ENCODE measurements at places on chromosomes 7 and 10. TPM values are rescaled to one million over a fixed set of nuclear protein-coding genes. Genes with fewer than 3 reads are reported as not detected.

GRCh38 chr10:122492999-122493481 lies 31.7 kb downstream of the HTRA1 start:
- no peak for DNase-seq

FZD1 gene
- total RNA-seq = 0.06 TPM

DNA sequence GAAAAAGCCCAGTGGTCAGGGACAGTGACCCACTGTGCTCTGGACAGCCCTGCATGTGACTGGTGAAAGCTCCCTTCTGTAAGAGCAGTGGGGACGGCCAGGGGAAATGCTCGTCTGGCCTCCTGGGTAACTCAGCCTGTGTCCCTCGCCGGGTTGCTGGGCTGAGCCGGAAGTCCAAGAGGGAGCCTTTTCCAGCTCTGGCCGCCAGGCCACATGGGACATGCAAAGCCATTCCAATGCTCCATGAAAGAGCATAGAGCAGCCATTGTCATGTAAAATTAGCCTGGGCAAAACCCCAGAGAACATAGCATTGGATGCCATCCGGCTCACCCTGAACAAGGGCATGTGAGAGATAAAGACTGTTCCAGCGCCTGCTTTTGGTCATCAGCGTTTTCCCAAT lies 64.9 kb upstream of the ADRB1 start:
- DNase-seq = no peak

- DNase-seq = no peak
These were observed 7.6 kb downstream of the ASB15 start for GRCh38 chr7:123608991-123609882.

GRCh38 chr10:6348096-6348874 lies 145.6 kb downstream of the PFKFB3 start:
- peak; percentile 72 for DNase-seq

GRM3 gene
- total RNA-seq = not detected

PLEKHS1 gene
- total RNA-seq = not detected

- no peak for DNase-seq
These were observed 10.7 kb upstream of the RNF32 start for GRCh38 chr7:156629873-156630272.

- no peak for DNase-seq
These were observed 21.8 kb upstream of the DGKB start for GRCh38 chr7:14924398-14924797.

PON1 gene
- total RNA-seq = not detected

DNA sequence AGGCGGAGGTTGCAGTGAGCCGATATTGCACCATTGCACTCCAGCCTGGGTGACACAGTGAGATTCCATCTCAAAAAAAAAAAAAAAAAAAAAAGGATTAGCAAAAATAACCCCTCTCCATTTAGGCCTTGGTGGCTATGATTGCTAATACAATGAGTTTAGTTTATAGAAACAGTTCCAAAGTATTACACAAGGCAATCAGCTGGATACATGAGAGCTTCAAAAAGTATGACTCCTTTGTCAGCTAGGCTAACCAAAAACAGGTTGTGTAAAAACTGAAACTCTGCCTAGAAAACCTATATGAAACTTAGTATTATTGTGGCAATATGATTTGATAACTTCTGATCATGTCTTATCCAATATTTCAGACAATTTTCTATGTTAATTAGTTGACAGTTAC lies 57.2 kb downstream of the SUGCT start:
- DNase-seq = no peak

DNA sequence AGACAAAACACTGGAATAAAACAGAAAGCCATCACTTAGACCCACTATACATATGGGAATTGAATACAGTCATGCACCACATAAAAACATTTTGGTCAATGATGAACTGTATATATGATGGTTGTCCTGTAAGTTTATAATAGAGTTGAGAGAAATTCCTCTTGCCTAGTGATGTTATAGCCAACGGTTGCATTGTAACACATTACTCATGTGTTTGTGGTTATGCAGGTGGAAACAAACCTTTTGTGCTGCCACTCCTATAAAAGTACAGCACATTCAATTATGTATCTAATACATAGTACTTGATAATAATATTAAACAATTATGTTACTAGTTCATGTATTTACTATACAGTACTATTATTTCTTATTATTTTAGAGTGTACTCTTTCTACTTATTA lies 381.2 kb upstream of the MBL2 start:
- DNase-seq = no peak

BTBD16 gene
- total RNA-seq = not detected

DNA sequence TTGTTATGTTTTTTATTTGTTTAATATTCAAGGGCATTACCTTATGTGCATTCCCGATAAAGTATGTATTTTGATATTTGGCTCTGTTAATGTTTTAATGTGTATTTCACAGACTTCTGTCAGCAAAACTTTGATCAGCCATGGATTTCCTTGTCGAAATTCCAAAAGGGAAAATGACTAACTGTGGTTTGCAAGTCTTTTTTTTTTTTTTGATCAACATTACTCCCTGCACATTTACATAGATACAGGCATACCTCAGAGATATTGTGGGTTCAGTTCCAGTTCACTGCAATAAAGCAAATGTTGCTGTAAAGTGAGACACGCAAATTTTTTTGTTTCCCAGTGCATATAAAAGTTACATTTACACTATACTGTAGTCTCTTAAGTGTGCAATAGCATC lies 351.9 kb downstream of the CXCL12 start:
- no peak for DNase-seq

DNA sequence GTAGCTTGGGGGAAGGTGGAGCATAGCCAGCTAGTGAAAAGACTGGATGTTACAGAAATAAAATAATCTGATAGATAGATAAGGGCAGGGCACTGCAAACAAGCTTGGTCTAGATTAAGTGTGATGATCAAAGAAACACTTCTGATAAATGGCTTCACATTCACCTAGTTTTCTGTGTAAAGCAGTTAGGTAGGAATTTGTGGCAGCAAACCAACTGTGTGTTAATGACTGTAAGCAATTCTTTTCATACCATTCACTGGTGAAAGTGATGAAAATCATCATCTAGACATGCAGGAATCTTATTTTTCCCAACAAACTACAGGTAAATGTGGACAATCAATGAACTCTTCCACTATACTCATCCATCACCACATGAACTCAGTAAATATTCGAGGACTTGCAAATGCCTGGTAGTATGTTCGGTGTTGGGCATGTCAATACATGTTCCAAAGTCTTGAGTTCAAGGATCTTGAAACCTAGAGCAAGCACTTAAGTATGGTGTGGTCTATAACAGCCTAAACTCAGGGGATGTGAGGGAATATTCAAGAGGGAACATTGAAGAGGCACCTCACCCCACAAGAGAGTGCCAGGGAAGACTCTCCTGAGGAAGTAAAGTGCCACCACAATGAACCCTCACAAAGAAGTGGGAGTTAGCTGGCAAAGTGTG lies 20.5 kb downstream of the PON3 start:
- no peak for DNase-seq

OR13A1 gene
- 0.23 TPM for total RNA-seq

DNA sequence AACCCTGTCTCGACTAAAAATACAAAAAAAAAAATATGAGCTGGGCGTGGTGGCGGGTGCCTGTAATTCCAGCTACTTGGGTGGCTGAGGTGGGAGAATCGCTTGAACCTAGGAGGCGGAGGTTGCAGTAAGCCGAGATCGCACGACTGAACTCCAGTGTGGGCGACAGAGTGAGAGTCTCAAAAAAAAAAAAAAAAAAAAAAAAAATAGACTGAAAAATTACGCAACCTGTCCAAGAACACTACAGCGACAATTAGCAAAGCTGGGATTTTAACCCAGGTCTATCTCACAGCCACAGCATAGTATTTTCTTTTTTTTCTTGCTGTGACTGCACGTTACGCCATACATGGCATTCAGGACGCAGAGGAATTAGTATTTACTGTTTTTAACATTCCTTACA lies 1.1 kb upstream of the RABGEF1 start:
- DNase-seq = no peak

DNA sequence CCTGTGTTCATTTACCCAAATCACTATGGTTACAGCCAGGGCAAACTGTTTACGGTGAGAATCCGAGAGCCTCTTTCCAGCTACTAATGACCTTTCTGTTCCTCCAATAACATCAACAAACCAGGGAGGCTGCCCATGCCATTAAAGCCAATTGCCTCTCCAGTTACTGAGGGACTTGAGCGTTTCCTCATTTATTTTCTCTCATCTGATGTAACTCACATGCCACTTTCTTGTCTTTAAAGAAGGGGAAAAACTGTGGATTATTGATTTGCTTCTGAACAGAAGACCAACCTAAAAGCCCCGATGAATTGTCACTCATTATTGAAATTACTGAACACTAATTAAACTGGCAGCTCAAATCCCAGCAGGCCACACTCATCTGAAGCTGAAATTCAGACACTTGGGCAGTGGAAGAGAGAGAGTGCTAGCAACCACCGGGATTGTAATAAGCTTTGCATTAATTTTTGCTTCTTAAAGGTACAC lies 595.8 kb upstream of the MKI67 start:
- DNase-seq = no peak

CRPPA gene
- total RNA-seq = 0.89 TPM

DNA sequence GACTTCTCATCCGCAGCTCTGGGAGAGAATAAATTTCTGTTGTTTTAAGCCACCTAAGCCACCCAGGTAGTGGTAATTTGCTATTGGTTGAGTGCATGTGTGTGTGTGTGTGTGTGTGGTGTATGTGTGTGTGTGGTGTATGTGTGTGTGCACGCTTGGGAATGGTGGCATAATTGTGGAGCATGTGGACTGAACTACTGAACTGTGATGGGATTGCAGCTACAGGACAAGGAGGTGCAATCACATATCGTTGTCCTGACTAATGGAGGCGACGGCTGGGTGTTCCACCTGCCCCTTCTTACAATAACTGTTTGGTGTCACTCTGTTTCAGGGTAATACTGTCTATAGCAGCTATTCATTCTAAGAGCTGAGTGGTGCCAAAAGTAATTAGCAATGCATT lies 448.7 kb upstream of the PFKP start:
- DNase-seq = no peak

- no peak for DNase-seq
These were observed 2.9 kb downstream of the CELF2 start for GRCh38 chr10:11020548-11020942.

- no peak for DNase-seq
These were observed 40.0 kb downstream of the ETV1 start for GRCh38 chr7:13949445-13949844.

GRCh38 chr7:22154143-22154529 lies 202.8 kb downstream of the RAPGEF5 start:
- no peak for DNase-seq

- no peak for DNase-seq
These were observed 437.5 kb downstream of the KIF20B start for GRCh38 chr10:90138844-90139243.

DNA sequence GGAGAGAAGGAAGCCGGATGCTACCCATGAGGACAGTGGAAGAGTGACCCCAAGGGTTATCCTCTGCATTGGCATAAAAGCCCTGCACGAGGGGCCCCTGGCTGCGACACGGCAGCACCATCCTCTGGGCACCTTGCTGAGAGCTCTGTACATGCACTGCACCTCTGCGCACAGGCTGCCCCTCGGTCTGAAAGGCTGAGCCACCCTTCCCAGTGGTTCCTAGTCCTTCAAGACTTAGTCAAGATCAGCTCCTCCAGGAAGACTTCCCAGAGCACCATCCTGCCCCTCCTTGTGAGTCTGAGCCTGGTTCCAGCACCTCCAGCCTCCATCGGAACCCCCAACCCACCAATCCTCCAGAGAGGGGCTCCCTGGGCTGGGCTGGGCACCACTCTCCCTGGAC lies 37.9 kb upstream of the CNPY1 start:
- DNase-seq = no peak

SPACDR gene
- total RNA-seq = 3.5 TPM

GRCh38 chr10:50613726-50614443 lies 9.9 kb downstream of the SGMS1 start:
- DNase-seq = no peak

DNA sequence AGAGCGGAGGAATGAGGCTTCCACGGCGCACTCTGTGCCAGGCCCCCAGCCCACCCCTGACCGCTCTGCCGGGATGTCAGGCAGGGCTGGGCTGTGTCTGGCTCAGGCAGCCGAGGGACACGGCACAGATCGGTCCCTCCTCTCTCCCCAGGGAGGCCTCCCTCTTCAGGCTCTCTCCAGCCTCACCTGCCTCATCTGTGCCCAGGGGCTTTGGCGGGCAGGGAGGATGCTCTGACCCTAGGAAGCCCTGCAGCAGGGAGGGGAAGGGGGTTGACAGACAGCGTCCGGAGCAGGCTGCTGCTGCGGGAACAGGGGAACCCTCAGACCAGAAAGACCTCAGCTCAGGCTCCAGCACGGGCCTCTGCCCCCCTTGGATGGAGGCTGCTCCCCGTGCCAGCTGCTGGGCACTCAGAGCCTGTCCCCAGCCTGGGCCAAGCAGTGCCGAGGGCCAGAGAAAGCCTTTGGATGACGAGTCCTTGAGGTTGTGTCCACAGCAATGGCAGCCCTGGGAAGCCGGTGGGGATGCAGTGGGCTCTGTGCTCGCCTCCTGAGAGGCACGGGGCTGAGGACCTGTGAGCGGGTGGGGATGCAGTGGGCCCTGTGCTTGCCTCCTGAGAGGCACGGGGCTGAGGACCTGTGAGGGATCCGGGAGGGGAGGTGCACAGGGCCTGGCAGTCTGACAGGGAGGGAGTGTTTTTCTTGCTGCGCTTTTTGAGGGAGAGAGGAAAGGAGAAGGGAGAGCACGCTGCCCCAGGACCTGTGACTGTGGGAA lies 66.9 kb downstream of the FOXL3 start:
- DNase-seq = no peak

MMRN2 gene
- total RNA-seq = not detected

CRHR2 gene
- not detected for total RNA-seq

PRKCQ gene
- 61.8 TPM for total RNA-seq

DNA sequence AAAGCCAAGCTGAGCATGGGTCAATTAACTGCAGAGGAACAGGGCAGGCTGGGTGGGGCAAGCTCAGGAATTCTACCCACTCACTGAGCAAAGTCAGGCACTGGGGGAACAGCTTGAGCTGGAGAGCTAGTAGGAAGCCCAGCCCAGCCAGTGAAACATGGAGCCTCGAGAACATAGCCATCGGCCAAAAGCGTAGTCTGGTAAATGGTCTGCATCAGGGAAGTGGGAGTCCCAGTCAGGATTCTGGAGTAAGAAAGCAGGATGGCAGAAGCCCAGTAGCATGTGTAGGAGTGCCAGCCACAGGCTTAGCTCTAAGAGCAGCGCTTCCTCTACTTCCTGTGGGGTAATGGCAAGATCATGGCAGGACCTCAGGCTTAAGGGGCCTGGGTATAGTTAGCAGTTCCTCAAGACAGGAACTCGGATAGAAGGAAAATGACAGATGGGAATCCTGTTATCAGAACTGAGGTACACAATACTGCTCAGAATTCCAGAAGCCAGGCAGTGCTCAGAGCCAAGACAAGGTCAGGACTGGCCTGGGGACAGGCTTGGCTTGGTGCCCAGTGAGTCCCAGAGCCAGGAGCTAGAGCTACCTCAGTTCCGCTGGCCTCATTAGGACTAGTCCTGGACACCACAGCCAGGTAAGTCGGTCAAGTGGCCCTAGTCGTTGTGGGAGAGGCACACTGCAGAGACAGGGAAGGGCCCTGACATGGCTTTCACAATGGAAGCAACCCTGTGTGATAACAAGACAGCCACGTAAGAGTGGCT lies 65.4 kb upstream of the MXI1 start:
- DNase-seq = no peak

- no peak for DNase-seq
These were observed 20.5 kb upstream of the FAM13C start for GRCh38 chr10:59382831-59383295.

Measured in activated naive CD8-positive, alpha-beta T cell treated with anti-CD3 and anti-CD28 coated beads, Interleukin-2, amount 10 ng/mL, durations not matched to agents 7 days and 5 days (primary cell).